ENCODE measurements at places on chromosomes 4 and X. TPM values are rescaled to one million over a fixed set of nuclear protein-coding genes. Genes with fewer than 3 reads are reported as not detected.
A peak's percentile ranks its signal among the peaks of the same experiment; 100 is the strongest.

GRCh38 chr4:156556336-156556735 lies 415.3 kb downstream of the PDGFC start:
- DNase-seq = no peak

- no peak for DNase-seq
These were observed 4.3 kb upstream of the TLR6 start for GRCh38 chr4:38860788-38861424.

DNA sequence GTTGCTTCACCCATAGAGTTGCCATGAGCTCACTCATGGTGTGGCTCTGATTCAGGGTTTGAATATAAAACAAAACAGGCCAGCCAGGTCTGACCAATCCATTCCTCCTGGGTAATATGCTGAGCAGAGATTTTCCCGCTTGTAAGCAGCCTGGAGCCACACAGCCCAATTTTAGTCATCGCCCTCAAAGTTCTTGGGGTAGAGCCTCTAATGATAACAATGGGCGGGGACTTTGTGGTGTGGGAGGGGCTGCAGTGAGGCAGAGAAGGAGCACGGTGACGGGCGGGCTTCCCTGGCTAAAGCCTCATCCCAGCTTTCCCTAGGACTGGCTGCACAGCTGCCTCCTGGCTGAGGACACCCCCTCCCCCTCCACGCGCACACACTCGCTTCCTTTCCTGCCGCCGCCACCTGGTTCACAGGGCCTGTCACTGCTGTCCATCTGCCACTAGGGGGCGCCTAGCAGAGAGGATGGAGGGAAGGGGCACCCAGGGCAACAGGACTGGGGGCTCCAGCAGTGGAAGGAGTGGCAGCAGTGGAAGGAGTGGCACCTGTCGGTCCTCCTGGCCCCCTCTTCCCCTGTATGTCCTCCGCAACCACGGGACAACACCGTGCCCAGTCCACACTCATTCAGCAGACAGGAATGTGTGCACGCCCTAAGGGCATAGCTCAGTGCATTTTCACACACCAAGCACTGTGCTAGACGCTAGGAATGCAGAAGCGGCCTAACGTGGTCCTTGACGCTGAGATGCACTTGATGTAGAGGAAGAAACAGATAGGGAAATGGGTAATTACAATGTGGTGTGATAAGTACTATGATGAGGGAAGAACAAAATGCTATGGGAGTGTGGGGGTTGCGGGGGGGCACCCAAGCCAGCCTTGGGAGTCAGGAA lies 26.8 kb downstream of the PRPS1 start:
- DNase-seq = peak; percentile 81

DNA sequence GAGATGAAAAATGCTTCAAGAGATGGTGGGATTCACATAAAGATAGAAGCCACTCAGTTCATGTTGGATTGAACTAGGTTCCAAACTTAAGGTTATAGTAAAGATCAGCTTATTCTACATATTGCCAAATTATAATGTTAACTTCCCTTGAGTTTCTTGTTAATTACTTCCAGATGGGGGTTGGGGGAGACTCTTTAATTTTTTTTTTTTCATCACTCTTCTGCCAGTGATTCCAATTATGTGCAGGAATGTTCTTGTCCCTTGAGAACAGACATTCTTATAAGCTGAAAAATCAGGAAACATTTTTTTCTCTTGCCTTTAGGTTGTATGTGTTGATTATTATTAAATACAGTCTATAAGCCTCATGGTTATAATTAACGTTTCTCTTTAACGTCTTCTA lies 30.0 kb downstream of the MND1 start:
- DNase-seq = no peak

- peak; percentile 59 for DNase-seq
These were observed 652 bp downstream of the SRPX start for GRCh38 chrX:38220024-38220414.

DNA sequence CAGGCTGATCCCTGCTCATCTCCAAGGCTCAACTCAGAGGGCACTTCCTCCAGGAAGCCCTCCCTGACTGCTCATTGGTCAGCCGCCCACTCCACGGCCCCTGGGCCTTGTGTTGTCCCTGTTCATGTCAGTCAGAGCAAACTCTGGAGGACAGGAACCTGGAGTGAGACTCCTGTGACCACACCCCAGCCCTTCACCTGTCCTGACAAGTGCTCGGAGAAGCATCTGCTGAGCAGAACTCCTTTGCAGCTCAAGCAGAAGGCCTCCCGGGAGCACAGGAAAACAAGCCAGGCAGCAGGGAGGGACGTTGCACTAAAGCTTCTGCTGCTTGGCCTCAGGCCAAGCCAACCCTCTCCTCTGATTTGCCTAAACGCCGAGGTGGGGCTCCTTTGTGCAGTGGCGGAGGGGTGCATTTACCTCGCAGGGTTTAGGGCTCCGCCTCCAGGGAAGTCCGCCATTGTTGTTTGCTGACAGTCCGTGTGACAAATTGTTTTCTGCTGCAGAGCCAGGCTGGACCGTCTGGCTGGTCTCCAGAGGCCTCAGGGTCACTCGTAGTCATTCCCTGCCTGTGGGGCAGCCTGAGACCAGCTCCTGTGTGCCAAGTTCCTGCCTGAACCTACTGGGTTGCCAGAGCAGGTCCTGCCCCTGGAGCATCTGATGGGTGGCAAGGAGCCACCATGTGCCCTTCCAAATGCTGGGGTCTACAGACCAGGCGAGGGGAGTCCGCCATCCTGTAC lies 61.8 kb downstream of the C4orf50 start:
- peak; percentile 66 for DNase-seq

- no peak for DNase-seq
These were observed 69.2 kb downstream of the GALNT7 start for GRCh38 chr4:173237762-173238161.

GRCh38 chrX:134369576-134369975 lies 90.4 kb upstream of the HPRT1 start:
- DNase-seq = no peak

- no peak for DNase-seq
These were observed 55.1 kb downstream of the NAF1 start for GRCh38 chr4:163111588-163111987.

Gene UGT2B11
- not detected for total RNA-seq

Gene MTM1
- total RNA-seq = 28.4 TPM

Gene ZCCHC12
- 0.41 TPM for total RNA-seq

Gene PDZD11
- total RNA-seq = 23.6 TPM

Gene ETDC
- total RNA-seq = not detected

Measured in upper lobe of right lung (tissue), 1 donor.